ENCODE measurements at places on chromosomes 7 and 10.

GRCh38 chr10:29804025-29804852 is 169.5 kb upstream of the SVIL start:
- no peak for DNase-seq

DNA sequence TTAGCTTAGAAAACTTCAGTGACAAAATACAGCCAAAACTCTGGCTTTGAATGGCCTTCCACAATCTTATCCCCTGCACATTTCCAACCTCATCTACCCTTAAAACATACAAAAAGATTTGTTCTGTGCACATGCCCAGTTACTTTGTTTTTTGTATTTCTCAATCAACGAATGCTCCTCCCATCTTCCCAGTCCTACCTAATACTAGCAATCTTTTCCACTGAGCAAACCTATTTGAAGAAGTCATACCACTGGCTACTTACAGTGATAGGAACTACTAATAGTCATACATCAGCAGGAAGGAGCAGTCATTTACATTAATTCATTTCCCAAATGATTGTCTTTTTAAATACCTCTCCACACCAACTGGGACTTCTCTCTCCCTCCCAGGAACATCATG is 2.5 kb downstream of the USP54 start:
- DNase-seq, result no peak

DNA sequence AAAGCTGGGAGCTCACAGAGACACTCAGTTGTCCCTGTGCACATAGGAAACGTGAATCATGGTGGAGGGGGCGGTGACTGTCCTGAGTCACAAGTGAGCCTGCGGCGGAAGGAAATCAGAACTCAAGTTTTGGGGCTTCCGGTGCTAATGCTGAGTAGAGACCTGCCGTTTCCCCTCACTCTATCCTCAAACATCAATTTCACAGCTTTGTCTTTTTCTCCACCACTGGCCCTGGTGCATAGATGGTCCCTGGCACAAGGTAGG is 21.9 kb downstream of the ADCYAP1R1 start:
- DNase-seq, result no peak

DNA sequence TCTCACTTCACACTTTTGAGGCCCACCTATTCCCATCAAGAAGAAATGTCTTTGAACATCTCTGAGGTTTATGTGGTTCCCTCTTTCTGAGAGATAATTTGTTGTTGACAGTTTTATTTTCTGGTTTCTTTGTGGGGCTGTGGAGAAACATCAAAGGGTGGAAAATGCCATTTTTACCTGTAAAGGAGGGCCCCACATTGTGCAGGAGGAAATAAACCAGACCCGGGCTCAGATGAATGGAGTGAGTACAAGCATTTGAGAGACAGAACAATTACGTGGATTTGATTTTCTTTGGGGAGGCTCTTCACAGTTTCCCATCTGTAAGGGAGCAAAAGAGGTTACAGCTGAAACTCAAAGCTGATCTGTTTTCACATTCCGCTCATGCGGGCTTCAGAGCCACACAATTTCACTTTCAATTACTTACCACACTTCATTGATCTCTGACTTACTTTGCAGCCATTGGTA is 29.8 kb downstream of the ITPRIP start:
- DNase-seq, result peak; percentile 33

DNA sequence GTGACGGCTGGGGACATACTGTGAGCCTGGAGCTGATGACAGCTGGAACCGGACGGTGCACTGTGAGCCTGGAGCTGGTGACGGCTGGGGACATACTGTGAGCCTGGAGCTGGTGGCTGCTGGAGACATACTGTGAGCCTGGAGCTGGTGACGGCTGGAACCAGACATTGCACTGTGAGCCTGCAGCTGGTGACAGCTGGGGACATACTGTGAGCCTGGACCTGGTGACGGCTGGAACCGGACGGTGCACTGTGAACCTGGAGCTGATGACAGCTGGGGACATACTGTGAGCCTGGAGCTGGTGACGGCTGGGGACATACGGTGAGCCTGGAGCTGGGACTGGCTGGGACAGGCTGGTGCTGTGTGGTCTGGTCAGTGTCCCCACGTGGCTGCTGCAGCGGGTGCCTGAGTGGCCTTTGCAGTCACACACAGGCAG is 47.9 kb downstream of the PTPRN2 start:
- no peak for DNase-seq

- no peak for DNase-seq
Observed at GRCh38 chr10:32123021-32123420, 66.8 kb upstream of the KIF5B start.

GRCh38 chr7:94630855-94631254 is 25.1 kb downstream of the SGCE start:
- no peak for DNase-seq

GRCh38 chr10:72557362-72557761 is 68.5 kb downstream of the MICU1 start:
- DNase-seq, result no peak

Measured in activated T-cell treated with anti-CD3 and anti-CD28 coated beads, Interleukin-2, amount 50 U/mL, for 24 hours (primary cell).